Hindlimb muscle (tissue), 1 donor: ENCODE measurements at places on chromosomes 2 and 18. TPM values are rescaled to one million over a fixed set of nuclear protein-coding genes. Genes with fewer than 3 reads are reported as not detected.

UGT1A8 gene
- not detected for polyA plus RNA-seq

SERPINB11 gene
- not detected for polyA plus RNA-seq

DNA sequence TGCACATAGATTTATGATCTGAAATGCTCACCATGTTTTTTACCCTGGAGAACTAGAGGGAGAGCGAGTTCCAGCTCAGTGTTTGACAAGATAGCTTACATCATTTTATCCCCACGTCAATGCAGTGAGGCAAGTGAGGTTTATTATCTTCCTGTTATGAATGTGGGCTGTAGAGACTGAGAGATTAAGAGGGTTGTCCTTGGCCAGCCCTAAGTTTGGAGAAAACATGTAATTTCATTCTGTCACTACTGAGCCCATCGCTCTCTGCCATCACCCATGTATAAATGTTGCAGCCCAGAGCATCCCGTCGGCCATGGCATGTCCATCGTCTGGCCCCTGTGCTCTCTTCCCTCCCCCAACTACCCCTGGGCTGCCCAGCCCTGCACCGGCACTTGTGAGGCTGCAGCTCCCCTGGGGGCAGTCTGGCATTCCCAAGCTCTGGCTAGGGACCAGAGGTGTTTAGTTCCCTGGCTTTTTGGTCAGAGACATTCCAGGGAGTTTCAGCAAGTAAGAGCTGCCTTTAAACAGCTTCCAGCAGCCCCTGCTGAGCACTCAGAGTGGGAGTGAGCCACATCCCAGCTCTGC is 136.7 kb downstream of the ANTXR1 start:
- DNase-seq = peak; percentile 52

- no peak for DNase-seq
Measured at GRCh38 chr2:240627736-240628506, 2.6 kb downstream of the GPR35 start.
